ENCODE measurements at places on chromosomes 11 and 22.

GRCh38 chr22:46533070-46533833 is 4.2 kb downstream of the CELSR1 start:
- DNase-seq, result peak; percentile 54

- DNase-seq, result no peak
Observed at GRCh38 chr11:31987118-31988005, 103.5 kb upstream of the RCN1 start.

GRCh38 chr11:60942970-60943565 is 8.9 kb downstream of the SLC15A3 start:
- no peak for DNase-seq

DNA sequence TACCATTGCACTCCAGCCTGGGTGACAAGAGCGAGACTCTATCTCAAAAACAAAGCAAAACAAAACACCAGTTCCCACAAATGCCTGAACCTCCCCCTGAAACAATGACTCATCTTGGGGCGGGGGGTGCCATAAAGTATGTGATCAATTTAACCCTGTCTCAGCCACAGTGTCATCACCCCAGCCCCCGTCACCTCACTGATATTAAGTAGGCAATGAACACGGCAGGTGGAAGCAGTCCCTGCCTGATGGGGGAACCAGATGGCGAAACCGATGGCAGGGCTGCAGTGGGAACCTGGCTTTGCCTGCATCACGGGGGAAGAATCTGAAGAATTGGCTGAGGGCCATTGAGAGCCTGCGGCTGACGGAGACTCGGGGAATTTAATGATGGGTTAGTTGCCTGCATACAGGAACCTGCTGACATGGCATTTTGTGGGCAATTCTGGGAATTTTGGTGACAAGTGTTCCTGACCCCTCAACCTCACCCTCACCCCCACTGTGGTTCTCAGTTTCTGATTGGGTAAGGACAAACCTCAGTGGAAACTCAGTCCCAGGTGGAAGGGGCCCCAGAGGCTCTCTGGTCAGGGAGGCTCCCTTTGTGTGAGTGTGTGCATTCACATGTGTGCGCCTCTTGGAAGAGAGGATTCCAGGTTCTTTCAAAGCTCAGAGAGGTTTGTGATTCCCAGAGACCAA is 39.1 kb upstream of the SHISAL1 start:
- DNase-seq, result peak; percentile 63

GRCh38 chr11:92739041-92739440 is 230.4 kb upstream of the MTNR1B start:
- no peak for DNase-seq

DNA sequence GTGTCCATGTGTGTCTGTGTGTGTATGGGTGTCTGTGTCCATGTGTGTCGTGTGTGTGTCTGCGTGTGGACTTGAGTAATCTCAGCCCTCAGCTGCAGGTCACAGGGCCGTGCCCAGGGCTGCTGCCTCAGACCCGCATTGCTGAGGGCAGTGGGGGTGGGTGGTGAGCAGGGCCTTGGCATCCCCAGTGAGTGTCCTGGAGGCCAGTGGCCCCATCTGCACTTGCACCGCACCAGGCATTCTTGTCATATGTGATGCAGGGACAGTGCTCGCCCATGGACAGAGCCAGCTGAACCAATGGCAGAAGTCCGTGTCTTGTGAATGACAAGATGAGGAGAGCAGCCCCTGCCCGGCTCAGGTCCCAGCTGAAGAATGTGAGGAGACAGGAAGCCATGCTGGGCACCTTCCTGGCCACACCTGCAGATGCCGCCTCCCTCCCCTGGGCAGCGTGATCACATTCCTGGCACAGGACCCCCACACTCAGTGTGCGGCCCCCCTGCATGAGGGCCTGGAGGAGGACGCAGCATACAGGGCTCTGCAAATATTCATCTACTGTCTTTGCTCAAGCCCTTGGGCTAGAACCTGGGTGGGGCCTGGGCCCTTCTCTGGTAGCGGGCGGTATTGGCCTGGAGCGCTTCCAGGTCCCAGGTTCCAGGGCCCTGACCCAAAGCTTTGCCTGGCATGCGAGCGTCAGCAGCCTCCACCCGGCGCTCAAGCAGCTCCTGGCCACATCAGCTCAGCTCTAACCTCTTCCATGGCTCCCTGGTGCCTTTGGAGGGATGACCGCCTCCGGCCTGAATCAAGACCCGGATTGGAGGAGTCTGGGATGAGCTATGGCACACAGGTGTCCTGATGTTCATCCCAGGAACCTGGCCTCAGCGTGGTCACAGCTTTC is 3.9 kb downstream of the ALDH3B2 start:
- DNase-seq, result no peak
